ENCODE measurements at places on chromosomes 16 and 17.

DNA sequence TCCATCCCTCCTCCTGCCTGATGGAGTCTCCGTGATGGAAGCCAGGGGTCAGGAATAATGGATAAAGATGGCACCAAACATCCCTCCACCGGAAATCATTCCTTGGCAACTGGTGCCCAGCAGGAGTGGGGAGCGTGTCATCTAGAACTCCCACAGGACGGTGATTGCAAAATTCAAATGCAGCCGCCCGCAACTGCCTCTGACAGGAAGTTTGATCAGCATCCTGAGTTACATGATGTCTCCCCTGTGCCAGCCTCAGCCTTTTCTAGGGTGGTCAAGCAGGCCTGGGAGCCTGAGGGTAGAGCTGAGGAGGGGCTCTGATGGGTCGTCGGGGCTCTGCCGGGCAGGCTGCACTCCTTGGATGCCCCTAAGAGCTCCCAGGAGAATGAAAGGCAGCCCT, 52.8 kb downstream of the GSG1L start:
- no peak for DNase-seq

- no peak for DNase-seq
These were observed 15.1 kb downstream of the SCIMP start for GRCh38 chr17:5219536-5219935.

- no peak for DNase-seq
These were observed 25.7 kb downstream of the CHD9 start for GRCh38 chr16:53080345-53081031.

GRCh38 chr17:79406316-79406715, 204.5 kb downstream of the RBFOX3 start:
- DNase-seq, result no peak

DNA sequence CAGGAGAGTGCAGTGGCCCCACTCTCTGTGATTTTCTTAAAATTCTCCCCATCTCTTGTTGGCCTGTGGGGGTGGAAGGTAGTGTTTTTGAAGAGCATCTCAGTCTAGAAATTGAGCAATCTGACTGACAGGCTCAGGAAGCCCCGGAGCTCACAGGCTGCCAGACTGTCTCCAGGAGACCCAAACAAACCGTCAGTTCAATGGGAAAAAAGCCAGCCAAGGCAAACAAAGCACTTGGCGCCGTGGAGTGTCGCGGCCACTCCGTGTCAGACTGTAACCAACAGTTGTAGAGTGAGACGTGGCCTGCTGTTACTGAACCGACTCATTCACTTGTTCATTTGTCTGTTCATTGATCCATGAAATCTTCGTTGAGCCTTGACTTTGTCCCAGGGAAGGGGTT, 33.7 kb downstream of the RGS9 start:
- DNase-seq, result peak; percentile 26

GRCh38 chr16:52676959-52677358, 130.0 kb upstream of the TOX3 start:
- DNase-seq, result no peak

- DNase-seq, result peak; percentile 18
These were observed 10.0 kb upstream of the C1QTNF8 start for GRCh38 chr16:1105888-1106620.

GRCh38 chr16:12240036-12240435, 263.5 kb downstream of the SNX29 start:
- DNase-seq, result peak; percentile 43

GRCh38 chr16:53089434-53090285, 34.9 kb downstream of the CHD9 start:
- peak; percentile 42 for DNase-seq

DNA sequence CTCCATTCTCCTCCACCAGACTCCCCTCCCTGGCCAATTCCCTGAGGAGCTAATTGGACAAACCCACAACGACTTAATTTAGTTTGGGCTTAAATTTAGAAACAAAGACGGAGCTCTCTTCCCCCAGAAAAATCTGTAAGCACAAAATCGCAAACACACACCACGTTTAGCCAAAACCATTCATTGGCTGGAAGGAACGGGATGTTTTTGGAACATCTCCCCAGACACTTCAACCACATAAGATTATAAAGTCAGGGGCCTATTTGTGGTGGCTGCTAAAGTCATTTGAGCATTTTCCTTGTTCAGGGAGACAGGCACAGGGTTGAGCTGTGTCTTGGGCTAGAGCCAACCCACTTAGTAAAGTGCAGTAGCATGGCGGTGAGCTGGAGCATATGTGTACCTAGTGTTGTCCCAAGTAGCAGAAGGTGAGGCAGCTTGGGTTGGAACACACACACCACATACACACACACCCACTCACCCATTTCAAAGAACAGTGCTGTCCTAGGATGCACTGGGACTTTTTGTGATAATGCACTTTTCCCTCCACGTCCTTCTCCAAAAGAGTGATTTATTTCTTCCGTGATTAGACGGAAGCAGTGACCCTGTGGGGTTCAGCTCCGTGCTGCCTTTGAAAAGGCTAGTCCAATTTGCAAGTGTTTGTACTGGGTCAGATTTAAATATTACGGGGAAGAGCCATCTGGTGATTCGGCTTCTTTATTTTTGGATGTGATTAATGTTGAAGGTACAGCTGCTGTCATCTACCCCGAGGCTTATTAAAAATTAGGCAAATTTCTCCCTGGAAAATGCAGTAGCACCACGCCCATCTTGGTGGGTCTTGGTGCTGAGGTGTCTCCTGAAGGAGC, 32.2 kb downstream of the ELAC2 start:
- peak; percentile 64 for DNase-seq

GRCh38 chr17:74146196-74146595, 57.3 kb upstream of the RPL38 start:
- DNase-seq, result no peak

GRCh38 chr16:48524348-48525200, 85.4 kb downstream of the N4BP1 start:
- no peak for DNase-seq

DNA sequence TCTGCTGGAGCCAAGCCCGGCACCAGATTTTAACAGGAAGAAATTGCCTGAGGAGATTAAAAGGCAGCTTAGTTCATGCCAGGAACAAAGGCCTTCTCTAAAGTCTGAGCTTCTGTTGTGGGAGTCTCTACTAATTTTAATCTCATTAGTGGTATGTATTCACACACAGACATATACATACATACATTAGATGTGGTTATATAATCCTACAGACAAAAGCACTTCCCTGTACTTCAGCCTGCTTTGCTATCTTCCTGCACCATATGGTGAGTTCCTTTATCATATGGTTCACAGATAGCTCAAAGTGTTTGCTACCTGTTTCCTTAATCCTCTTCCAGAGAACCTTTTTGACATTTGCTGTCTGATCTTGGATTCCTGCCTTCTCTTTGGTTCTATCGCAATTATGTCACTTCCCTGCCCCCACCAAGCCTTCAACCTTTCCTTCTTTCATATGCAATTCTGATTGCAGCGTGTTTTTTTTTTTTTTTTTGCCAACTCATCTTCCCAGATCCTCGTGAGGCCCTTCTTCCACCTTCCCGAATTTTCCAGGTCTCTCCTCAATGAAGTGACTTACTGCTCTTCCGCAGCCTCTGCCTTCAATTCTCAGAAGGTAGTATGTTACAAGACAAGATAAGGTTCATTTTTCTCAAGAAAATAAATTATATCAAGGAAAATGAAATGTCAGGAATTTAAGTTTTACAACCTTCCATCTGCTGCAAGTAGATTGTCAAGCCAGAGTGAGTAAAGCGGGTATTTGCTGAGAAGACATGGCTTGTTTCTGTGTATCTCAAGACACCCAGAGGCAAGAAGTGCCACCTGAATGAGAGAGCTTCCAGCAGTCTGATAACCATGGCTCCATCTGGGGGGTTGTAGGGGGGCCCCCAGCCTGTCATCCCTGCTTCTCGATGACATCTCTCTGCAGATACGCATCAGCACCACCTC, 120.2 kb upstream of the CACNG3 start:
- no peak for DNase-seq

GRCh38 chr17:74211912-74212208, 1.5 kb upstream of the TTYH2 start:
- no peak for DNase-seq

DNA sequence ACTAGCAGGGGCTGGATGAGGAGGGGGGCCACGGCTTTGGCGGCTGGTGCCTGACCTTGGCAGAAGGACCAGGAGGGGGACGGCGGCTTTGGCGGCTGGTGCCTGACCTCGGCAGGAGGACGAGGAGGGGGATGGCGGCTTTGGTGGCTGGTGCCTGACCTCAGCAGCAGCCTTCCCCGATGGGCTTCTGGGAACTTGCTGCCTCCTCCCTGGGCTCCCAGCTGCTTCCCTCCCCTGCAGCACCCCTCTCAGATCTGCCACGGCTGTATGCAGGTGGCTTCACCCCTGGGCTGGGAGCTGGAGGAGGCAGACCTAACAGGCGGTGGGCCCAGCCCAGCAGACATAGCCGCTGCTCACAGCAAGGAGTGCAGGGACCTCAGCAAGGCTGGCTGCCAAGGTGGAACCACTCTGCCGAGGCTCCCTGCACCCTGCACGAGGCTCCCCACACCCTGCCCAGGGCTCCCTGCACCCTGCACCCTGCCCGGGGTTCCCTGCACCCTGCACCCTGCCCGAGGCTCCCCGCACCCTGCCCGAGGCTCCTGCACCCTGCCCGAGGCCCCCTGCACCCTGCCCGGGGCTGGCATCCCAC, 38.4 kb upstream of the CBFA2T3 start:
- DNase-seq, result no peak

- DNase-seq, result no peak
These were observed 31.4 kb upstream of the HS3ST3B1 start for GRCh38 chr17:14269473-14269872.

GRCh38 chr17:62892870-62893338, 73.1 kb upstream of the TANC2 start:
- no peak for DNase-seq

- DNase-seq, result no peak
These were observed 27.1 kb downstream of the CDRT4 start for GRCh38 chr17:15440347-15440746.

DNA sequence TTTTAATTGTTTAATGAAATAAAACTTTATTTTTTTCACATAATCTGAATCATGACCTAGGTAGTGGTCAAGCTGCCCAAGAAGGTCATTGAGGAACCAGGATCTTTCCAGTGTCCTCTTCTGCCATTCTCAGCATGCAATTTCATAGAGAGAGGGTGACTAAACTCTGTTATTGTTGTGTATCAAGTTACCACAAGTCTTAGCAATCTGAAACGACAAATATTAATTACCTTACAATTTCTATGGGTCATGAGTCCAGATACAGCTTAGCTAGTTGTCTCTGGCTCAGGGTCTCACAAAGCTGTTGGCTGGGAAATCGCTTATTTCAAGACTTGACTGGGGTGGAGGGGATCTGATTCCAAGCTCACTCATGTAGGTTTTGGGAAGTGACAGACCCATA, 37.6 kb downstream of the FTO start:
- DNase-seq, result no peak

- no peak for DNase-seq
These were observed 162.6 kb downstream of the AATF start for GRCh38 chr17:37111329-37111728.

- DNase-seq, result no peak
These were observed 26.9 kb upstream of the COX10 start for GRCh38 chr17:14042411-14042810.
